ENCODE measurements at places on chromosomes 11 and 22. TPM values are rescaled to one million over a fixed set of nuclear protein-coding genes. Genes with fewer than 3 reads are reported as not detected.

Gene TEX12
- 0.27 TPM for polyA plus RNA-seq

Gene FAM83F
- 10.7 TPM for polyA plus RNA-seq

Gene LRRC74B
- polyA plus RNA-seq, result 0.22 TPM

Gene MYOD1
- 0.10 TPM for polyA plus RNA-seq

Gene PISD
- 54.3 TPM for polyA plus RNA-seq

Gene CBLIF
- 0.52 TPM for polyA plus RNA-seq

Gene FAT3
- polyA plus RNA-seq, result 0.73 TPM

Gene FGF19
- polyA plus RNA-seq, result 0.04 TPM

GRCh38 chr11:10350334-10350733 is 45.5 kb downstream of the ADM start:
- no peaks in the 10 kb centered on the region for H3K27me3 ChIP-seq
- H3K27ac ChIP-seq, result no peak overlapping the region
- H3K4me1 ChIP-seq, result peaks cover 14% of the 10 kb centered on the region
- H3K4me3 ChIP-seq, result no peak overlapping the region

DNA sequence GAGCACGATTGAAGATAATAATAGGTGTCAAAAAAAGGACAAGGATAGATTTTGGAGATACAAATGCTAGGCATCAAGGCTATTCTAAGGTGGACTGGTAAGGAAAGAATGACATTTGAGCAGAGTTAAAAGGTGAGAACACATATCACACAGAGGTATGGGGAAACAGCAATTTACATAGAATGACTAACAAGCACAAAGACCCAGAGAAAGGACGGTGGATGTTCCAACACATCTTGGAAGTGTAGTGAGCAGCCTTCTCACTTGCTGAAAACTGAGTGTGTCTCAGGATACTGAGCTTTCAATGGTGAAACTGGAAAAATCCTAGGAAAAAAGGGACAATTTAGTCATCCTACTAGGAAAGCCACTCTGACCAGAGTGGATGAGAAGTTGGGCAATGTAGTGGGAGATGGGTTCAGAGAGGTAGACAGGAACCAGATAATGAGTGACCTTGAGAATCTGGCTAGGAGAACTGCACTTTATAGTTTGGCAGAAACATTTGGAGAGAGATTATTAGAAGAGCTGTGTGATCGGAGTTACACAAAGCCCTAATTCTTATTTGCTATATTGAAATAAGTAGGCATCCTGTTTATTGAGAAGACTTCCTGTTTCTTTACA is 706.0 kb downstream of the KCNA4 start:
- no peaks in the 10 kb centered on the region for H3K36me3 ChIP-seq
- H3K27ac ChIP-seq, result no peak overlapping the region

DNA sequence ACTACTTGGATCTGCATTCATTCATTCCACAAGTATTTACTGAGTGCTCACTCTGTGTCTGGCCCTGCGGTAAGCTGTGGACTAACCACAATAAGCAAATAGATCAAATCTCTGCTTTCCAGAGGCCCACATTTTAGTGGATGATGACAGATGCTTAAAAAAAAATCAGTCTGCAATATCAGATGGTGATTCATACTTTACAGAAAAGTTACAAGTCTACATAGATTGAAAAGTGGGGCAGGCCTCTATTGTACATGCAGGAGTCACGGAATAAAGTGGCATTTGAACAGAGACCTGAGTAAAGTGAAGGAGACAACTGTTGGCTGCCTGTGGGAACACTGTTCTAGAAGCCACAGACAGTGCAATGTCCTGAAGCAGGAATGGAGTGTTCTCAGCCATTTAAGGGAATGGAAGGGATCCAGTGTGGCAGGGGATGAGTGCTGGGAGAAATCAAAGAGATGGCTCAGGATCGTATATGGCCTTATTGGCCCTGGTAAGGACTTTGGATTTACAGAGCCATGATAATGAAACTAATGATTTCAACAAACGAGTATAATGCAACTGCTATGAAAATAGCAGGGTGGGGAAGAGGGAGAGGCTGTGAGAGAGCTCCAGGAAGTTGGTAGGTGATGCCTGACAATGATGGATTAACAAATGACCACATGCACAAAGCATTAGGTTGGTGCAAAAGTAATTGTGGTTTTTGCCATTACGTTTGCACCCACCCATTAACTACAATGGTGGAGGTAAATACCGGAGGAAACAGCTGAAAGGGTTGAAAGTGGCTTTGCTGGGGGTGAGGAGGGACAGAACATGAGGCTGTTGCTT is 31.1 kb downstream of the TMEM45B start:
- H3K4me3 ChIP-seq, result no peak overlapping the region
- H3K27me3 ChIP-seq, result no peaks in the 10 kb centered on the region
- DNase-seq, result peak; percentile 90
- peaks cover 14% of the 10 kb centered on the region for H3K36me3 ChIP-seq
- peaks cover 18% of the 10 kb centered on the region for H3K4me1 ChIP-seq

DNA sequence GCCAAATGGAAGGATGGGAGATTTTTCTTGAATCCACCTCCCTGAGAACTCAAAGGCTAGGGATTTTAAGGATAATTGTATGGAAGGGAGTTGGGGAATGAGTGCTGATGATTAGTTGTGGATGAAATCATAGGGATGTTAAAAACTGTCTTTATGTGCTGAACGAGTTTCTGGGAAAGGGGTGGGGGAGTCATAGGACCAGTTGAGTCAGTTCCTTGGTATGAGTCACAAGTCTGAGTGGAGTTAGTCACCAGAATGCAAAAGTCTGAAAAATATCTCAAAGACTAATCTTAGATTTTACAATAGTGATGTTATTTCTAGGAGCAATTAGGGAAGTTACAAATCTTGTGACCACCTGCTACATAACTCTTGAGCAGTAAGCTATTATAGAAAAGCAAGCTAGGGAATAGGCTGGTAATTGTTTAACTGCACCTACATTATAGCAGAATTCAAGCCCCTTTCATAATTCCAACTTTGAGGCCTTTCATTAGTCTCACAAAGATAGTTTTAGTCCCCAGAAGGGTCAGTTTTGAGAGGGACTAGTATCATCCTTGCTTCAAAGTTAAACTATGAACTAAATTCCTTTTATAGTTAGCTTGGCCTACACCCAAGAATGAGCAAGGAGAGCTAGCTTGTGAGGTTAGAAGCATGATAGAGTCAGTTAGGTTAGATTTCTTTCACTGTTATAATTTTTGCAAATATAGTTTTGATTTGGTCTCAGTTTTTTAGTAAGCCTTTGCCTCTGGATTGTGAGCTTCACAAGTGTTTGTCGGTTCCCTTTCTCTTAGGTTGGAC is 668.0 kb downstream of the ETS1 start:
- no peaks in the 10 kb centered on the region for H3K4me1 ChIP-seq
- H3K36me3 ChIP-seq, result no peaks in the 10 kb centered on the region
- no peak overlapping the region for H3K27ac ChIP-seq
- no peak overlapping the region for H3K4me3 ChIP-seq
- DNase-seq, result no peak

DNA sequence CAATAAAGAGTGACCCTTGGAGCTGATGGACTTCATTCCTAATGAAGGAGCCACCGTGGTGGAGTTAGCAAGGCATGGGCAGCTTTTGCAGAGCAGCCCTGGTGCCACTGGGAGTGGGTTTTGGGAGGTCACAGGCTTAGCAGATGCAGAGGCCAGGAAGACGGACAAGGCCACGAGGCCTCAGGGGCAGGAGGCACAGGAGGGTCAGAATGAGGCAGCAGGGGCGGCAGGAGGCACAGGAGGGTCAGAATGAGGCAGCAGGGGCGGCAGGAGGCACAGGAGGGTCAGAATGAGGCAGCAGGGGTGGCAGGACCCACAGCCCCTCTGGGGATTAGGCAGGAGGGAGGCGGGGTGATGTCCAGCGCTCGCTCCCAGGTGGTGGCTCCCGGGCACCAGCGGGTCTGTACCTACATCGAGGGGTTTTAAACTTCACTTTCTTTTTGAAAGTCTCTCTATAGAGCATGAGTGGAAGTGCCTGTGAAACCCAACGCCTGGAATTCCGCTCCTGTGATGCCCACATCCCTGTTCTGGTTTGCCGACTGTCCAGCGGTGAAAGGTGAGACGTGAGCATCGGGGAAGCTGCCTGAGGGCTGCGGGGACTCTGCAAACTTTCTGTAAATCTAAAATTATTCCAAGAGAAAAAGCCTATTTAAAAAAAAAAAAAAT is 521.6 kb downstream of the BRD1 start:
- no peaks in the 10 kb centered on the region for H3K27me3 ChIP-seq
- H3K4me3 ChIP-seq, result no peak overlapping the region
- no peaks in the 10 kb centered on the region for H3K36me3 ChIP-seq

- no peak for DNase-seq
- no peaks in the 10 kb centered on the region for H3K27me3 ChIP-seq
- no peak overlapping the region for H3K4me3 ChIP-seq
- no peak overlapping the region for H3K27ac ChIP-seq
- peaks cover 90% of the 10 kb centered on the region for H3K36me3 ChIP-seq
- H3K4me1 ChIP-seq, result no peaks in the 10 kb centered on the region
These were observed 27.2 kb downstream of the MORC2 start for GRCh38 chr22:30941363-30941740.

DNA sequence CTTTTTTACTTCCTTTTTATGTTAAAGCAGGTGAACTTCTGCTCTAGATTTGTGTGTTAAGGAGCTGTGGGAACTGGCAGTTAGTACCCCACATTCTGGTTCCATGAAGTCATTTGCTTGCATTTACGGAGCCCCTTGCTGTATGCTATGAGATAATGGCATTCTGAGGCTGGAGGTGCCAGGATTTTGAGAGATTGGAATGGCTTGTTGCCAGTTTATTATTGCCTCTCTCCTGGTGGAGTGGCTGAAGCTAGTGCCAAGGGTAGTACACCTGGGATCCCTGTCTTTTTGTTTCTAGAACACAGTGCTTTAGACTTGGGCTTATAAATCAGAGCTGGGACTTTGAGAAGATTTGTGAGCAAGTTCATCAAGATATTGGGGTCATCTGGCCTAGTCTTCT is 73.8 kb downstream of the STIM1 start:
- no peaks in the 10 kb centered on the region for H3K4me1 ChIP-seq
- no peaks in the 10 kb centered on the region for H3K27me3 ChIP-seq
- no peak overlapping the region for H3K4me3 ChIP-seq
- no peak for DNase-seq

GRCh38 chr22:45968751-45969413 is 8.1 kb downstream of the WNT7B start:
- peaks cover 82% of the 10 kb centered on the region for H3K27me3 ChIP-seq
- no peaks in the 10 kb centered on the region for H3K4me1 ChIP-seq
- no peak overlapping the region for H3K27ac ChIP-seq
- H3K4me3 ChIP-seq, result no peak overlapping the region
- DNase-seq, result no peak

GRCh38 chr11:44243595-44244343 is 66.2 kb downstream of the ALX4 start:
- DNase-seq, result peak; percentile 53
- H3K27ac ChIP-seq, result no peak overlapping the region
- H3K27me3 ChIP-seq, result no peaks in the 10 kb centered on the region

GRCh38 chr11:99773646-99774045 is 752.9 kb downstream of the CNTN5 start:
- DNase-seq, result no peak
- no peak overlapping the region for H3K27ac ChIP-seq
- no peaks in the 10 kb centered on the region for H3K27me3 ChIP-seq

GRCh38 chr11:79950172-79950571 is 509.3 kb upstream of the TENM4 start:
- no peaks in the 10 kb centered on the region for H3K27me3 ChIP-seq
- no peaks in the 10 kb centered on the region for H3K4me1 ChIP-seq
- H3K4me3 ChIP-seq, result no peak overlapping the region
- no peak for DNase-seq
- H3K27ac ChIP-seq, result no peak overlapping the region
- no peaks in the 10 kb centered on the region for H3K36me3 ChIP-seq

DNA sequence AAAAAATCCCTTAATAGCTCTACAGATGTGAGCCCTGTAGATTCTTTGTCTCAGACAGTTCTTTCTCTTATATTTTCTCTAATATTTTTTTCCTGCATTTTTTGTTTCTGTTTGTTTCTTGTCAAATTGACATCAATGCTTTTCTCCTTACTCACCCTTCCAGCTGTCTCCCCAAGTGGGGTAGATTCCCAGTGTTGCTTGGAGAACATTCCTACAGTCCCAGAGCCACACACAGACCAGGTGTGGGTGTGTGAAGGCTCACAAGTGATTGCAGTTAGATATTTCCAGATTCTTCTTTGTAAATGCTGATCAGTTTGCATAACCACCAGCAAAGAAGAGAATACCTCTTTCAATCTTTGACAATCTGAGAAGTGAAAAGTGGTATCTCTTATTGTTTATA is 7.5 kb downstream of the VPS51 start:
- no peaks in the 10 kb centered on the region for H3K27me3 ChIP-seq
- no peak overlapping the region for H3K4me3 ChIP-seq
- peaks cover 40% of the 10 kb centered on the region for H3K36me3 ChIP-seq

DNA sequence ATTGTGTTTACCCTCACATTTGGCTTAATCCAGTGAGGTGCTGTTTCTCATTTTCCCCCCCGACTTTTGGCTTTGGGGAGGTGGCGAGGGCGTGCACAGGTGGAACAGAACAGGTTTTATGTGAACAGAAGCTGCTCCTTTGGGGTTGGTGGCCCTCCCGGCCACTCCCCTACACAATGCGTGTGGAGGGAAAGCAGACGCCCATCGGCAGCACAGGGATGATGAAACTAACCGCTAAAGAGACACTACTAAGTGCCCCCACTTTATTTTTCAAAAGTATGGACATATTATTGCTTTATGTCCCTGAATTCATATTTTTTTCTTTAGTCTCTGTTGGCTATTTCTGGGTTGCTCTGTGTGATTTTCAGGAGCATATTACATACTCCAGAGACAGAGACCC is 160.9 kb downstream of the ENTHD1 start:
- no peak for DNase-seq
- H3K27me3 ChIP-seq, result peaks cover 2% of the 10 kb centered on the region
- no peak overlapping the region for H3K4me3 ChIP-seq

DNA sequence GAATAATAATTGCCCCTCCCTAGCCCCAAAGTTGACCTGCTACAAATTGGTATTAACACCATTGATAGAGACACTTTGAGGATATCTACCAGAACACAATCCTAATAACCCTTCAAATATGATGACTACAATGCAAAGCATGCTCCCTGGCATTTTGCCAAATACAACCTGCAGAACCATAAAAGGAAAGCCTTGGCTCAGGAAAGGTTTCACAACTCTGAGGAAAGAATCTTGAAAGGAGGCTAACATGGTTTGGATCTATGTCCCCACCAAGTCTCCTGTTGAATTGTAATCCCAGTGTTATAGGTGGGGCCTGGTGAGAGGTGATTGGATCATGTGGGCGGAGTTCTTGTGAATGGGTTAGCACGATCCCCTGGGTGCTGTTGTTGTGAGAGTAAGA is 140.4 kb upstream of the ARHGAP42 start:
- H3K27me3 ChIP-seq, result no peaks in the 10 kb centered on the region
- DNase-seq, result peak; percentile 69
- no peaks in the 10 kb centered on the region for H3K36me3 ChIP-seq
